ENCODE measurements at places on chromosomes 3 and 15.

DNA sequence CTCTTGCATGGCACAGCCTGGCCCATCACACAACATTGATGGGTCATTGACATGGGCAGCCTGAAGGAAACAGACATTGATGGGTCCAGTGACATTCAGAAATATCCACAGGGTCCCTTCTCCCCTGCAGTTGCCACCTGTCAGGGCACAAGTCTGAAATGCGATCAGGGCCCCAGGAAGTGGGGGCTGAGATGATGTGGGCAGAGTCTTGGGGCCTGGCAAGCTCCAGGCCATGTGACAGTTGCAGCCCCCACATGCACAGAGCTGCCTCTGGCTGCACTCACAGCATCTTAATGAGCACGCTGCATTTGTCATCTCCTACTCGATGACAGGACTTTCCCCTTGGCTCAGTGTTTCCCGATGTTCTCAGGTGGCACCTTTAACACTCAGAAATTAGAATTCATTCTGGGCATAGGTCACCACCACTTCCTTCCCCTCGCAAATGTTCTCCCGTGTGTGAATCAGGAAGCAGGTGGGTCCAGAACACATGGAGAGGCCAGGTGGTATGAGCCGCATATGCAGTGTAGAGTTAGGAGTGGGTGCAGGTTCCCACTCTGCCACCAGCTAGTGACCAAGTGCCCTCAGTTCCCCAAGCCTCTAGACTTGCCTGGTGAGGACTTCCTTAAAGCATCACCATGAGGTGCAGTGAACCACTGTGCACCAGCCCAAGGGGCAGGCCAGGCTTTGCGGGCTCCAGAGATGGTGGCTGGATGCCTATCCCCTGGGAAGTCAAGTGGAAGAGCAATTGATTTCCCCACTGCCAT is 1.6 kb upstream of the TXNRD3 start:
- no peak for DNase-seq

- no peak for DNase-seq
Measured at GRCh38 chr3:146899171-146899570, 294.0 kb upstream of the PLSCR5 start.

- DNase-seq: no peak
Measured at GRCh38 chr15:90382320-90382719, 5.7 kb upstream of the IQGAP1 start.

DNA sequence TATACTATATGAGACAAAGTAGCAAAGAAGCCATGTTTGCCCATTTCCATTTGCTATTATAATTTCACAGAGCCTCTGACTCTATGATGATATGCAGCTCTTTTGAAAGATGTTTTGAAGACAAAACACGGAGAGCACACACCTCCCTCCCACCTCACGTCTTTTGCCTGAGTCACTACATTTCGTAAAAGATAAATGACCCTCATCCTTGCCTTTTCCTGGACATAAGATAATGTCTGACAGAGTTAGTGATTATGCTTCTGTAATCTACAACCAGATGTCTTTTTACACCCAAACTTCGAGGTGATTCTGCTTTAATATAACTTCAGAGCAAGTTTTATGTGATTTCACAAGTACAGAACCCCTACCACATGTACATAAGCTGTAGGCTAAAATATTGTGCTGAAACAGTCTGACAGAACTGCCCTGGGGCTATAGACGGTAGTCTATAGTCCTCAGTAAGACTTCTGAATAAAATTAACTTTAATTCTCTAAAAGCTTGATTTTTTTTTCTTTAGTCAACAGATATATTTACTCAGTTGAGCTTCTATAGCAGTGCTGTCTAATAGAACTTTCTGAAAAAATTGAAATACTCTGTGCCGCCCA is 99.9 kb downstream of the CD200R1L start:
- DNase-seq: no peak

DNA sequence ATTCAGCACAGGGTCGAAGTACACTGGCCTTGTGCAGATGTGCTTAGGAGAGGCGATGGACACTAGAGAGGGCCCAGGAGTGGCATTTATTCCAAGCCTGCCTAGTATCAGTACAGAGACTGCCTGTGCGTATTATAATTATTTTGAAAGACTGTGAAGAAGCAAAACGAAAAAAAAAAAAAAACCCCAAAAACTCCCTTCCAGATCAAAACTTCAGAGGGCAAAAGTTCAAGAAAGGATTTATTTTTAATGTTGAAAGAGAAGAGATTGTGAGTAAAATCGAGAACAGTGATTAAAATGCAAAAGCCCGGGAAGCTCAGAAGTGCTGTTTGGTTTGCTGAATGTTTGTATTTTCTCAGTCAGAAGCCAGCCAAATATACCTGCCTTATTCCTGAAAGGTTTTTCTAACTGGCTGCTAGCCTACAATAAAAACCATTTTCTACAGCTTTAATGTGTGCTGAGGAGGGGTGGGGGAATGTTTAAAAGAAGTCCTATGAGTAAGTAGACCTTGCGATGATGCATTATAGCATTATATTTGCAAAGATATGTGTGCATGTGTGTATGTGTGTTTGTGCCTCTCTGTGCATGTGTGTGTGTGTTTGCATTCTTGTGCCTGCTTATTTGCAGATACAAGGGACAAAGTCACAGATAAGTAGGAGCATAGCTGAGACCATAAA is 19.3 kb upstream of the LZTFL1 start:
- DNase-seq: no peak

DNA sequence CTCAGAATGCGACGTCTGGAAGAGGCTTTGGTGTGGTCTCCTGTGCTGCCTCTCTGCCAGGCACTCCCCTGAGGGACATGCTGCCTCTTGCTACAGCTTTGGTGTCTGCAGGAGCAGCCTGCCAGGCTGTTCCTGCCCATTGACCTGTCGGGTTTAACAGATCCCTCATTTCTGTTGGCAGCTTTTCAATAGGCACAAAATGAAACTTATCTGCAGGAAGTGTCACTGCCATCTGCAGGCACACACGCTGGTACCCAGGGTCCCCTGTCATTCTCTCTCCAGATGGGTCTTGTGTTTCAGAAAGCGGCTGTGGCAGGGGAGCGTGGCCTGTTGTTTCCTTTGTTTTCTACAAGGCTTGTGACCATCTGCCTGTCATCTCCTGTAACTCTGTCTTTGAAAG is 328.3 kb upstream of the CHRM5 start:
- no peak for DNase-seq

DNA sequence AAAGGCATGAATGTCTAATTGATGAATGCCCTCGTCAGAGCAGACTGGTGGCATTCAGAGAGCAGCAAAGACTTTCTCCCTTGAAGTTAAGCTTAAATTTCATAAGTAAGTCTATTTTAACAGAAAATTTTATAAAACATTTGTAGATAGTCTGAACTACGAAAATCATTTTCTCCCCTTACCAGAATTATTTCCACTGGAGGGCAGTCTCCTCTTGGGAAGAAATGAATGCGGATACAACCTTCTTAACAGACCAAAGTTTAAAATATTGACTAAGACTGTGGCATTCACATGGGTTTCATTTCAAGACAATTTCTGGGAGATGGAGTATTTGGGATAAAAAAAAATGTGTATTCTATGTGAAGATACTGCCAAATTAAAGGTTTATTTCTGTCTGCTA is 669.0 kb downstream of the FHIT start:
- DNase-seq: no peak

DNA sequence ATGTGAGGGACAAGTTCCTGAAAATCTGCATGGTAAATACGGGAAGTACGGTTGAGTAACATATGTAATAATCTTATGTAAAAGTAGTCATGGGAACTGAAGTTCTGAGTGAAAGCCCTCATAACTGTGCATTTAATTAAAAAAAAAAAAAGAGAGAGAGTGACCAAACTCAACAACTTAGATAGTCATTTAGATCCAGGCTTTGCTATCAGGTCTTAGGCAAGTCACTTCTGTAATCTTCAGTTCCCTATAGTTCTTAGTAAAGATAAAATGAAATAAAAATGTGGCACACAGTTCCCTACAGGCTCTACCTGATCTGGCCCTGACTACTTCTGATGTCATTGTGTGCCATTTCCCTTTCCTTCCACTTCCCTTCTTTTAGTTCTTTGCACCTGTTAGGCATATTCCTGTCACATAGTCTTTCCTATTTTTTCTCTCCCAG is 15.0 kb downstream of the RNF111 start:
- DNase-seq: no peak

DNA sequence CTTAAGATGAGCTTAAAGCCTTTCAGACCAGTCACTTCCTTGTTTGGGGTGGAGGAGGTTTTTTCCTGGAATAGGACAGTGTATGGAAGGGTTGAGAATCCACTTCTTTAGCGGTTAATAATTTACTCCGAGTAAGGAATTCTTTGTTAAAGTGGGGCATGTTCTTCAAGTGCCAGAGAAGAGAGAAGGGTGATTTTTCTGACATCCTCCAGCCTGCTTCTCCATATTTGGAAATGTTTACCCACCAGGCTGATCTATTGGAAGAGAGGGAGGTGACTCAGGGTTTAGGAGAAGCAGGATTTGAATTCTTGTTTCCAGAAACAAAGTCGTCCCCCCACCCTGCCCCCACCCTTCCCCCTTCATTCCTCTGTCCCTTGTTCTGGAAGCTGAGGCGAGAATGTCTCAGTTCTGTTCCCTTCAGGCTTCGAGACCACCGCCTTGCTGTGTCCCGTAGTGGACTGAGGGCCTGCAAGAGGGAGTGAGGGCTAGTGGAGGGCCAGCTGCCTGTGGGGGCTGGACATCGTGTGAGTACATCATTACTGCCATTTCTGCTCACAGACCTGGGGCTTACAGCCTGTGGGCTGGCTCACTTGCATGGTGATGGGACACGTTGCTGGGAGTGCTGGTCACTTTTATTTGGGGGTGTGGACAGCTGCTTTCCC is 58.5 kb downstream of the LPP start:
- DNase-seq: no peak
